ENCODE measurements at places on chromosomes 4 and X. TPM values are rescaled to one million over a fixed set of nuclear protein-coding genes. Genes with fewer than 3 reads are reported as not detected.

Gene GPR143
- 11.9 TPM for total RNA-seq

Gene IL21
- total RNA-seq: not detected

Gene TECRL
- total RNA-seq: 1.2 TPM

Gene GAGE12H
- not detected for total RNA-seq

Gene PRRG3
- 24.4 TPM for total RNA-seq

Gene TCEAL3
- total RNA-seq: 18.3 TPM

Gene TMEM187
- total RNA-seq: 4.7 TPM

Gene APELA
- 2.7 TPM for total RNA-seq

Gene DGKK
- total RNA-seq: 0.16 TPM

Gene POU4F2
- total RNA-seq: 7.9 TPM

Gene TRPC3
- 5.3 TPM for total RNA-seq

Gene SRPX2
- 6.3 TPM for total RNA-seq

Gene EVC
- total RNA-seq: 52.3 TPM

All from camera-type eye (tissue), 1 donor.